ENCODE measurements at places on chromosomes 3 and 15.

DNA sequence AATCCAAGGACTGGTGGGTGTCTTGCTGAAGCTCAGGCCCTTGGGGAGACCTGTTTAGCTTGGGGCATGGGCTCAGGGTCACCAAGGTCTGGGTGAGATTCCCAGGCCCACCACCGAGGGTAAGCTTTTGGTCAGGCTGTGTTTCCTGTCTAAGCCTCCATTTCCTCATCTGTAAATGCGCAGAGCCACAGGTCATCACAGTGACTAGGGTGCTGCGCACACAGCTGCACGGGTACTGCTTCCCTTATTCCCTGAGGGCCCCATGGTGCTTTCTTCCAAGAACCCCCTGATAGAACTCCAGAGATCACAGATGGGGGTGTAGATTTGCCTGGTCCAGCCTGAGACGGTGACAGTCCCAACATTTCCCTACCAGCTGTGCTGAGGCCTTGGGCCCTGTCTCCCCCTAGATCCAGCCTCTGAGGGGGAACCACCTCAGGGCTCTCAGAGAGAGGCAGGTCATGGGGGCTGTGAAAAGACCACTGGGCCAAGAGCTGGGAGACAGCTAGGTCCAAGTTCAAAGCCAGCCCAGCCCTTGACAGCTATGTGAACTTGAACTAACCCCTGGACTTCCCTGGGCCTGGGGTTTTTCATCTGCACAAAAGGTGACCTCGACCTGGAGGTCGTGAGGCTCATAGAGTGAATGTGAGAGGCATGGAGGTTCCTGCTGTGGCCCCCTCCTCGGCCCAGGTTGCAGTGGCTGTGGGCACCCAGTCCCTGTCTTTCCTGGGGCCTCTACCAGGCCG lies 60.7 kb downstream of the SEMA3G start:
- no peak for DNase-seq

DNA sequence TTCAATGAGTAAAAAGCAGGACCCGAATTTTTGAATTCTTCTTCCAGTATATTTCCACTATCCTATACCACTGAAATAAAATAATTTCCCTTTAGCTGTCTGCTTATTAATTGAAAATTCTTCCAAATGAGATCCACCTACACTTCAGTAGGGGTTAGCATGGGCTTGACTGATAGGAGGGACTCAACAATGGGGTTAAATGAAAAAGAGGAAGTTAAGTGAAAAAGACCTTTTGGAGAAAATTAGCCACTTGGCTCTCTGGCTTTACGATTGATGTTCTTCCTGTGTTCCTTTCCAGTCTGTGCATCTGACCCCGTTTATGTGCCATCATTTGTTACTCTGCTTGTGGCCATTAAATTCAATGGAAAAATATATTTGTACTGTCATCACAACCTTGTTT lies 54.0 kb upstream of the GCNT3 start:
- DNase-seq: no peak

- no peak for DNase-seq
These were observed 102.1 kb upstream of the CHRM5 start for GRCh38 chr15:33866101-33866737.

DNA sequence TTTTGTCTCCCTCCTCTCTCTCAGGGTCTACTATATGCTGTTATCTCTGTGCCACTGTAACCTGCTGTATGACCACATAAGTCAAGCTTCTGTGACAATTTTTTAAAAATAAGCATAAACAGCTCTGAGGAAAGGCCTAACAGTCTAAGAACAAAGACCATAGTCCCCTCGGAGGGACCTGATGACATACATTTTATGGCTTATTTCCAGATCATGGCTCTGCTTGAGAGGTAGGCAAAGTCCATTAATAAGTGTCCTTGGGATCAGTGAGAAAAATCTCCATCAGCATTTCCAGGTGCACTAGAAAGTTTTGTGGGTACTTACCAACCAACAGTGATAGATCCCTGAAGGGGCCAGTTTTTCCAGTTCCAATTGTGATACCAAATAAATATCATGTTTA lies 123.8 kb downstream of the TNIK start:
- DNase-seq: no peak

DNA sequence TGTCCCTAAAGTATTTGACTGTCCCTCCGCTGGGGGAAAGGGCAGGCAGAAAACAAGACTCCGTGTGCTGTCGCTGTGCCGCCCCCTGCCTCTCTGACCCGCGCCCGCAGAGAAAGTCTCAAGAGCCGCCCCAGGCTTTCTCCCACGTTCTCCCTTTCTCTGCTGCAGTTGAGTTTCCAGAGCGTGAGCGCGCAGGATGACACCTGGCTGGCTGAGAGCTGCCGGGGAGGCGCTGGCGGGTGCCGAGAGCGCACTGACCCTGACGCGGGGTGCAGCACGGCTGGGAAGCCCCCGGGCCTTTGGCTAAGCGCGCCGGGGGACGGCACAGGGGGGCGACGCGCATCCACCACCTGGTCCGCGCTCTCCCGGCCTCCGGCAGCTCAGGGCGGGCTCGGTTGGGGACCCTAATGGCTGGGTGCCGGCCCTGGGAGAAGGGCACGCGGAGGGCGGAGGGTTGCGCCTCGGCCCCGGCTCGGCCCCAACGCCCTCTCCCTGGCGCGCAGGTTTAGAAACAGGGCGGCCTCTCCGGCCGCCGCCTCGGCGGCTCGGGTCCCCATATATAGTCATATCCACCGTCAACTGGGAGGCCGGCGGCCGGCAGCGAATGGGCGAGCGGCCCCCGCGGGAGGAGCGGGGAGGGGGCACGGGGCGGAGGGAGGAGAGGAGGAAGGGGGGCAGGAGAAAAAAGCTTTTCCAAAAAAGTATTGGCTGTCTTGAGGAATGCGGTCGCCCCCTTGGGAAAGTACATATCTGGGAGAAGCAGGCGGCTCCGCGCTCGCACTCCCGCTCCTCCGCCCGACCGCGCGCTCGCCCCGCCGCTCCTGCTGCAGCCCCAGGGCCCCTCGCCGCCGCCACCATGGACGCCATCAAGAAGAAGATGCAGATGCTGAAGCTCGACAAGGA lies at the start of gene TPM1:
TPM1 (plus strand) TSS at position 774 of the 903 bp plus-strand sequence; CDS start at position 857, 83 bp downstream.
- no peak for DNase-seq

- DNase-seq: no peak
These were observed 280.2 kb upstream of the STT3B start for GRCh38 chr3:31252216-31253185.

GRCh38 chr3:115961380-115961779 lies 338.1 kb downstream of the GAP43 start:
- no peak for DNase-seq

- DNase-seq: no peak
These were observed 44.0 kb upstream of the IREB2 start for GRCh38 chr15:78394026-78394425.

DNA sequence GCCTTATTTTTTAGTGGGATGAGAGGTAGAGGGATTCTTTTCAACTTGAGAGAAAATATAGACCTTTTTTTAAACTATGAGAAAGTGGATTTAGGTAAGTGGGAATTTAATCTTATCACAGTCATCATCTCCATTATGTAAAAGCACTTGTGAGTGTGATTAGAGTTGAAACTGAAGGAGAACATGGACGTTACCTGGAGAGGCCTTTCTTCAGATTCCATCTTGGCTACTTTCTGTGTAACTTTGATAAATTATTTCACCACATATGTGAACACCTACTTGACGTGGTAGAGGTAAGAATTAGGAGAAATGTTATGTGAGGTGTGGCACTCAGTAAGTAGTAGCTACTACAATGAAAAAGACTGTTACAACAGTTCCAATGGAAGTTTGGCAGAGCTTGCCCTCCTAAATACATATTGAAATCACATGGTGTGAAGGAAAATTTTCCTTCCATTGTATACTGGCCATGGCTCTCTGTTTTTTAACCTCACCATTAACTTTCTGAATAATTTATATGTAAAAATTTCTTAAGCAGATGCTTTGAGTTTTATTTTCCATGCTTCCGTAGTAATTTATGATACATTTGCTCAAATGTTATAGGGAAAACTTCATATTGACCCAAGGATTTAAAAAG lies 193.3 kb downstream of the FNDC3B start:
- DNase-seq: no peak

DNA sequence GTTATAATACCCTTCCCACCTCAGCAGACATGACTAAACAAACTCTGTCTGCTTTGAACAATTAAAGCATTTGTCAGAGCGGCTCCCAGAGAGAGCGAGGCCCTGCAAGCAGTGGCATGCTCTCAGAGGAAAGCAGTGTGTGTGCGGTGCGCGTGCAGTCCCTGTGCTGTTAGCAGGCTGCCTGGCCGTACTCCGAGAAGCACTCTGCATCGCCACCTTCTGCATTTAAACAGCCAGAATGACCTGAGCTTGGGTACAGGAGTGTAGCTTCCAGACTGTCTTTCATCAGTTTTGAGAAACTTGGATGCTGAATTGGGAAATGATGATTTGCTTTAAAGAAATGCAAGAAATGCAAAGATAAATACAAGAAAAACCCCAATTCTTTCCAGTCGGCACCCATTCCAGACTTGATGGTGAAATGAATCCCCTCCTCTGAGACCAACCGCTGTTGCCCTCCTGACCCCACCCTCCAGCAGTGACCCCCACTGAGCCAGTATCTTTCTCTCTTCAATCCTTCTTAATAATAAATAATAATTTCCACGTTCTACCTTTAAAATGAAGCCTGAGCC lies 113.5 kb downstream of the VGLL4 start:
- no peak for DNase-seq

- no peak for DNase-seq
These were observed 848.6 kb downstream of the PDCD6IP start for GRCh38 chr3:34646911-34647460.

DNA sequence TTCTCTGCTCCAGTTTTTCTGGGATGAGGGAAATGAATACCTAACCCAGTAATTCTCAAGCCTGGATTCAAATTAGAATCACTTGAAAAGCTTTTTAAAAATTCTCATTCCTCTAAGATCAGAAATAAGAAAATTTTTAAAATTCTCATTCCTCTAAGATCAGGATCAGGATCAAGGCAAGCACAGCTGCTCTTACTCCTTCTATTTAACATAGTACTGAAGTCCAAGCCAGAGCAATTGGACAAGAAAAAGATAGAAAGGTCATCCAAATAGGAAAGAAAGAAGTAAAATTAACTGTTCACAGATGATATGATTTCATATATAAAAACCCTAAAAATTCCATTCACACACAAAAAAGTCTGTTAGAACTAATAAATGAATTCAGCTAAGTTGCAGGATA lies 24.2 kb upstream of the CLRN1 start:
- DNase-seq: no peak

DNA sequence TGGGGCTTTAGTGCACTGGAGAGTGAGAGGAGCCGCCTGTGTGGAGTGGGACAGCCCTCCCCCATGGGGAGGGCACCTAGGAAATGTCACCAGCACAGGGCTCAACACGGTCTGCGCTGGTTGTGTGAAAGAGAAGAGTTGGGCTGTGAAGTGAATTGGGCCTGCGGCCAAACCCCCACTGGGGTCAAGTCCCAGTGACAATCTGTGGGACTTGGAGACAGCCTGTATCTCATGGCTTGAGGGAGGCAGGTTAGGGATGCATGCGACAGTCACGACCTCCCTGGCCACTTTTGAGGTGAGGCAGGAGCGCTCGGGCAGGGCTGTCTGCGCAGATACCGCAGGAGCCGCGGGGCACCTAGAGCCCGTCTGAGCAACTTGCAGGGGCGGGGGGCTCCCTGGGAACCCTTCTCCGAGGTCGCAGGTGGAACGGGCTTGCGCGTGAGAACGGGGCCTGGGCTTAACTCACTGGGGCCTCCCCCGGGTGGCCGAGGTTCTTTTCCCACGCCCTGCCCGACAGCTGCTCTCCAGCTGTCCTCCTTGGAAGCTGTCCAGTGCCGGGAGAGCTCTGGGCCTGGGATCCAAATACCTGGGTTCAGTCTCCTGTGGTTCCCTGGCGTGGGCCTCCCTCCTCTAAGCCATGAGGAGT lies 77.4 kb downstream of the SNRK start:
- DNase-seq: no peak

- DNase-seq: no peak
These were observed 69.0 kb upstream of the RAD18 start for GRCh38 chr3:9032231-9032777.

- DNase-seq: no peak
These were observed 622 bp downstream of the NAALADL2 start for GRCh38 chr3:174859756-174860155.

DNA sequence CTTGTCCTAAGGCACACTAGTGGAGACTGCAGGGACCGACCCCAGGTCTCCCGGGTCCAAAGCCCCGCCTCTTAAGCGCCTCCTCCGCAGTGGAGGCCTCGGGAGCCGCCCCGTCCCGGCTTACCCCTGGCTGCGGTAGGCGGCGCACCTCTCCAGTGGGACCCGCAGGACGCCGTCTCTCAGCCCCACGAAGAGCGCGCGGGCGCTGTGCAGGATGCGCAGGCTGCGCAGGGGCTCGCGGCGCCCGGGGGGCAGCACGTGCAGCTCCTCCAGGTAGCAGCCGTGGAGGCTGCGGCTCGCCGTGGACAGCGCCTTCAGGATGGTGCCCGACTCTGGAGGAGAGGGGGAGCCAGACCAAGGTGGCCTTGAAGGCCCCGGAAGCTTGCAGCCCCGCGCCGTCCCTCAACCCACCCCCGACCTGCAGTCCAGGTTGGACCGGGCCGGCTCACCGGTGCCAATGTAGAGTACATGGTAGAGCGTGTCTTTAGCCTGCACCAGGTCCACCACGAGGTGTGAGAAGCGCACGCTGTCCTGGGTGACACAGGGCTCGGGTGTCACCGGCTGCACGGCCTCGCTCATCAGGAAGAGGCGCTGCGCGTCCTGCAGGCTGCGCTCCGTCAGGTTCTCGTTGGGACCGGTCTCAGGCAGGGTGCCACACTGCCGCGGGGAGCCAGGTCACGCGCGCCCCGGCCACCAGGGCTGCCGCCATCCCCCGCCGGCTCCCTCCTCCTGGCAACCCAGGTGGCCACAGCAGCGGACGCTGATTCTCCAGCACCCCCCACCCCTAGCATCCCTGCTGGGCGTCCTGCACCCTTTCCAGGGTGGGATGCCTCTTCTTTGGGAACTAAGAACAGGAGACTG lies 105.5 kb downstream of the SEMA5B start:
- DNase-seq: no peak

- DNase-seq: peak; percentile 48
These were observed 566 bp downstream of the HMCES start for GRCh38 chr3:129278966-129279906.

- DNase-seq: no peak
These were observed 25.8 kb upstream of the TGM5 start for GRCh38 chr15:43292375-43293078.

DNA sequence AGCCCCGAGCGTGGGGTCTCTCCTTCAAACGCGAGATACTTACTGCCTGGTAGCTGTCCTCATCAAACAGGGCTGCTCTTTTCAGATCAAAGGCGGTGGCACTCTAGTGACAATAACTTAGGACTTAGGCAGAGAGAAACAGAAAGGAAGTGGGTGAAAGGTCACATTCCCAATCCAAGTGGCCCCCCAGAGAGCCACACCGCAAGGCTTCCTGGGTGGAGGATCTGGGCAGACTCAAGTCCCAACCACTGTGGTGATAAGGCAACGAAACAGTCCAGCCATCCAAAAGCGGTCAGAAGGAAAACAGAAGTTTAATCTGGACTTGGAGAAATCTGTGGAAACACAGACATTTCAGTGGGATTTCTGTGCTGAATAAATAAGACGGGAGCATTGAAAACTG lies 227.2 kb downstream of the ADAMTS17 start:
- no peak for DNase-seq
